Cerebellum (tissue), 4 donors: ENCODE measurements at places on chromosomes 2 and 18.

DNA sequence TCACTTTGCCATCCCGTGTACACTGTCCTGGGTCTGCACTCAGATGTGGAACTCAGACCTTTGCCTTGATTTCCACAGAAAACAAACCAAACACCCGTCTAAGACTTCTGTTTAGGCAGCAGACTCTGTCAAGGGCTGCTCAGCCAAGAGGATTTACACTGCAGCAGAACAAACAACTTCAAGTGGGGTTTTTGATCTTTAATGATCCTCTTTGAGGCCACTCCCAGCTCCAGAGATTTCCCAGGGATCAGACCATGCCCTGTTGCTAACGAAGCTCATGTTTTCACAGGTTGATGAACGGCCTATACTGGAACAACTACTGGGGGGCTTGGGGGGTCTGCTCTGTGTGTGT, 52.5 kb upstream of the LGALSL start:
- no peak for DNase-seq

- DNase-seq = no peak
Observed at GRCh38 chr18:63586431-63586830, 712 bp upstream of the SERPINB13 start.

DNA sequence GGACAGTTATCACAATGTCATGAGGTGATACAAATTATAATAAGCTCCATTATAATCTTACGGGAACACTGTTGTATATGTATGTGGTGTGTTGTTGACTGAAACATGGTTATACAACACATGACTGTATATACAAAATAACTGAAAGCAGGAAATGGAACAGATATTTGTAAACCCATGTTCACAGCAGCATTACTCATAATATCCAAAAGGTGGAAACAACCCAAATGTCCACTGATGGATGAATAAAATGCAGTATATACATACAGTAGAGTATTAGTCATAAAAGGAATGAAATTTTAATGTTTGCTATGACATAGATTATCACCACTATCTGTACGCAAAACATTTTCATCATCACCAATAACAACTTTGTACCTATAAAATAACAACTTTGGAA, 107.3 kb downstream of the USP34 start:
- DNase-seq = no peak

DNA sequence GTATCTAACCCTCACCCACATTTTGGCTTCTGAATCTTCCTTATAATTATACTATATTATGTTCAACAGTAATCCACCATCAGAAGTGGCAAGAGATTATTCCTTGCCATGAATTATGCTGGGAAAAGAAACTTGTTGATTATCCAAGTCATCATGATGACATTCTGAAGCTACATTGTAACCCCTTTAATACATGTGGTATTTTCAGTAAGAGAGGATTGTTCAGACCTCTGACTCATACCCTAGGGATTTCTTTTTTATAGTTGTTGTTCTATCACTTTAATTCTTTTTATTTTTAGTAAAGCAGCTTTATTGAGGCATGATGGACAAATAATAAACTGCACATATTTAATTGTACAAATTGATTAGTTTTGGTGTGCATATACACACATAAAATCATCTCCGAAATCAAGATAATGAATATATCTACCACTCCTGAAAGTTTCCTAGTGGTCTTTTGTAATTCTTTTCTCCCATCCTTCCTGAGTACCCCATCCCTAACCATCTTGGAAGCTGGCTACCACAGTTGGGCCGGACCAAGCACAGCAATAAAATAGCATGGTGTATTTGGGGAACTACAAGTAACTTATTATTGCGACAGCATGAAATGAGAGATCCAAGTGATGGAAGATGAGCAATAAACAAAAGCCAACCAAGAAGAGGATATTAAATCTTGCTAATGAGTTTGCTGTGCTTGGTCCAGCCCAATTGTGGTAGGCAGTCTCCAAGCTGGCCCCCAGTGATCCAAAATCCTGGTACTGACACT, 159.9 kb downstream of the BARD1 start:
- no peak for DNase-seq

DNA sequence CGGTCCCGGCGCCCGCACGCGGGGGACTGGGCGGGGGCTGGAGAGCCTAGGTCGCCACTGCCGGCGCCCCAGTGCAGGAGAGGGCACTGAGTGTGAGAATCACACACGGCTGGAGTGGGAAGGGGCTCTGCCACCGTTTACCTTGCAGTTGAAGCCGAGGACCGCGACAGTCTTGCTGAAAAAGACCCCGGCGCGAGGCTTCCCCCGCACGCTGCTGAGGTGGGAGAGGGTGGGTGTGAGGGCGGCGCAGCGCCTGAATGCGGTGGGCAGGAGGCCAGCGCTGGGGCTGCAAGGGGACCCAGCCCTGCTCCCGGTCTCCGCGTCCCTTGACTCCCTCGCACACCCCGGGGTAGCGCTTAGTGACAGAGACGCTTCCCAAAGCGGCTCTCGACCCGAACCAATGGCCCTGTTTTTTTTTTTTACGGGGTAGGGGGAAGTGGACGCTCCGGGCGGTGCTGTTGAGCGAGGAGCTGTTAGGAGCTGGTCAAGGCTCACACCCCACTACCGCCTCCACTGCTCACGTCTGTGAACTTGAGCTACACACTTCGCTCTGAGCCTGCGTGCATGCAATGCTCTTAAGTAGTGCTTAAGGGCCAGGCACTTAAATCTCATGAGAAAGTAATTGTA, 794 bp downstream of the NOTO start:
- no peak for DNase-seq

DNA sequence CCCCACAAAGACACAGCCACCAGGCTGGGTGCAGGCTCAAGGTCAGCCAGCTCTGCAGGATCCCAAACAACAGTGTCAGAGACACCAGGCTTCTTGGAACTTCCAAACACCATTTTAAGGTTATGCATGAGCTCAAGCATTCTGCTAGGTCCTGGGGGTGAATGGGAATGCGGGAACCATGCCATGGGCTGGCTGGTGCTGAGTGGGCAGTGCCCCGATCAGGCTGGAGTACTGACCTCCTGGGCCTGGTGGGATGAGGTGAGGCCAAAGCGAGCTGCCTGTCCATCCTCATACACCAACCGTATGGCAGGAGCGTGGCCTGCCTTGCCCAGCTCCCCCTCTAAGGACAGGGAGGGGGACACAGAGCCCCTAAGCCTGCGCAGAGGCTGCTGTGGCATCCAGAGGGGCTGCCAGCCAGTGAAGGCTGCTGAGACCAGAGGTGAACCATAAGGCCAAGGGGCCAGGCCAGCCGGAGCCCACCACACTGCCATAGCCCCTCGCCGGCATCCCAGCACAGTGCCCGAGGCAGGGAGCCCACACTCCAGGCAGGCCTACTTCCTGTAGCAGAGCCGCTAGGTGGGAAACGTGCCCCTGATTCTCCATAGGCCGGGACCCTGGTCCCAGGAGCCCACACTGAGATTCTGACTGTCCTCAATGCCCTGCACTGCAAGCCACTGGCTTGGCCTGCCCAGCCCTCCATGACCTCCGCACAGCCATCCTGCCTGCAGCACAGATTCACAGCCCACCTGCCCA, 135.0 kb downstream of the HDAC4 start:
- DNase-seq = no peak

GRCh38 chr2:88657131-88657530, 29.9 kb upstream of the EIF2AK3 start:
- DNase-seq = no peak

- no peak for DNase-seq
Observed at GRCh38 chr2:215583881-215584280, 148.0 kb upstream of the FN1 start.

GRCh38 chr2:34492561-34493455, 893.7 kb upstream of the FAM98A start:
- no peak for DNase-seq

DNA sequence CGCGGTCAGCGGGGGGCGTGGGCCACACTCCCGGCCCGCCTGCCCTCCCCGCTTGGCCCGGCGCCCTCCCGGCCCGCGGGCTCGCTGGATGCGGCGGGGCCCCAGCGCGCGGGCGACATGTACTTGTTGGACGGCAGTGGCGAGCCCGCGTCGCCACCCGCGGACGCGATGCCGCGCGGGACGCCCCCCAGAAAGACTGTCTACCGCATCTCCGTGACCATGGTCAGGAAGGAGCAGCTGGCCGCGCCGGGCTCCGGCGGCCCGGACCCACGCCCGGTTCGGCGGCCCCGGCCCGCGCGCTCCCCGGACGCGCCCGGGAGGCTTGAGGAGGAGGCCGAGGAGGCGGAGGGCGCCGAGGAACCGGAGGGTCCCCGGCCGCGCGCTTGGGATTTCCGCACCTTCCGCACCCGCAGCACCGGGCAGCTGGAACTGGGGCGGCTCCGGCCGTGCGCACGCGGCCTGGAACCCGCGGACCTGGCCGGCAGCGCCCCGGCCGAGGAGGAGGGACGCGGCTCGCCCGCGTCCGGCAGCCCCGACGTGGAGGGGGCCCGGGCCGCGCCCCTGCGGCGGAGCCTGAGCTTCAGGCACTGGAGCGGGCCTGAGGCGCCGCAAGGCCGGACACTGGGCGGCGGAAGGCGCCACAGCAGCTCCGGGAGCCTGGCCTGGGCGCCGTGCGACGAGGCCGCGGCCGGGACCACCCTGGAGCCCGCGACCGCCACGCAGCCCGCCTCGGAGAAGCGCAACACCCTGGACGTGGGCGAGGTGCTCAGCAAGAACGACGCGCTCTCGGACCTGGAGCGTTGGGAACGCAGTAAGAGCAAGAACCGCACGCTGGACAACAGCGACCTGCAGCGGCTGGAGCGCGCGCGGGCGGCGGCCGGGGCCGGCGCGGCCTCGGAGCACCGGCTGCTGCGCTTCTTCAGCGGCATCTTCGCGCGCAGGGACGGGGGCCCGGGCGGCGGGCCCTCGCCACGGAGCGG, 176.4 kb downstream of the AGAP1 start:
- peak; percentile 52 for DNase-seq

- DNase-seq = no peak
Observed at GRCh38 chr18:75057169-75057960, 151.6 kb downstream of the PTGR3 start.

- no peak for DNase-seq
Observed at GRCh38 chr18:8962855-8963635, 139.5 kb upstream of the NDUFV2 start.

GRCh38 chr2:161580426-161580825, 43.8 kb upstream of the SLC4A10 start:
- no peak for DNase-seq

- DNase-seq = no peak
Observed at GRCh38 chr2:177799531-177799930, 273.0 kb downstream of the PDE11A start.

DNA sequence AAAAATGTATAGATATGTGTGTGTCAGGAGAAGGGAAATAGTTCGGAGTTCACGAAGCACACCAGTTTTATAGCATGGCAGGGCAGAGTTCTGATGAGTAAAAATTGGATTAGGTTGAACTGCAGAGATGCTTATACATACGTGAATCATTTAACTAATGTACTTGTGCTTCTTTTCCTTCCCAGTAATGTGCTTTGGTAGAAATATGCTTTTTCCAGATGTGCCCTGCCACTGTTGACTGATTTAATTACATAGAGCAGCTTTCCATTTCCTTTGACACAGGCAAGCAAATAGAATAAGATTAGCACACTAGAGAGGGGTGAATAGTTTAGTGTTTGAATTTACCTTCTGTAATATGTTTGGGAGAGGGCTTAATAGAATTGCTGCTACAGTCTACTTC, 28.9 kb upstream of the ARMC9 start:
- DNase-seq = no peak

DNA sequence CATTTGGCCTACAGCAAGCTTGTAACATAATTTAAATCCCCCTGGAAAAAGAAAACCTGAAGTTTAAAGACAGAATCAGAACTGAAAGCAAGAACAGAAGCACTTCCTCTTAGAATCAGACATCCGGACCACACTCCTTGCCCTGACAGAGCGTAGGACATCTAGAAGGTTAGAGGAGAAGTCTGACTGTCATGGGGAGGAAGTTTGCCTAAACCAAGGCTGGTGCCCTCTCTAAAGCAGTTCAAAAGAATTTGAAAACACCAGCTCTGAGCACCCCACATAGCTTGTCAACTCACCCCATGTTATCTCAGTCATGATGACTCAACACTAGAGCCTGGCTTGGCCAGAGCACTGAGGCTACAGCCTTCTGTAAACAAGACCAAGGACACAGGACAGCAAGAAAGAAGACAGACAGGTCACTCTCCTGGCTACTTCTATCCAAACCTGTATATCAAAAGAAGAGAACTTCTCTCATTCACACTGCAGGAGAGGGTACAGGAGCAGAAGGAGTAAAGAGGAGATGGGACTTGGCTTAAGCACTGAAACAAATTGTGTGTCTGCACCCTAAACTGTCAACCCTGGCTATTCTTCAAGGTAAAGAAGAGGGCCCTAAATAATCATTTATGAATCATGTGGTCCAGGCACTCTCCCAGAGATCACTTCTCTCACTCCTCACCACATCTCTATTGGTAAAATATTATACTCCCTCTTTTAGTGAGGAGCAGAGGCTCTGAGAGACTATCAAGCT, 198.6 kb downstream of the MEMO1 start:
- DNase-seq = no peak

DNA sequence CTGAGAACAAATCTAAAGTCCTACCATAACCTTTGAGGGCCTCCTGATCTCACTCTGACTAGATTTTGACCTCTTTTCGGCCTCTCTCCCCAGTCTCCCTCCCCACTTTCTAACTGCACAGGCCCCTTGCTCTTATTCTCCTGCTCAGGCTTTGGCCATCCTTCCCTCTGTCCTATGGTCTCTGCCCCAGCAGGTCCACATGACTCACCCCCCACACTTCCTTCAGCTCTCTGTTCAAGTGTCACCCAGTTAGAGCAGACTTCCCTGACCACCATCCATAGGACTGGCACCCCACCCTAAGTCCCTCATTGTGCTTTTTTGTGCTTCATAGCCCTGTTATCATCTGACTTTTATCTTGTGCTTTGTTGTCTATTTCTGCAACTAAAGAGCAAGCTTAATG, 41.2 kb upstream of the NT5C1B start:
- DNase-seq = no peak

DNA sequence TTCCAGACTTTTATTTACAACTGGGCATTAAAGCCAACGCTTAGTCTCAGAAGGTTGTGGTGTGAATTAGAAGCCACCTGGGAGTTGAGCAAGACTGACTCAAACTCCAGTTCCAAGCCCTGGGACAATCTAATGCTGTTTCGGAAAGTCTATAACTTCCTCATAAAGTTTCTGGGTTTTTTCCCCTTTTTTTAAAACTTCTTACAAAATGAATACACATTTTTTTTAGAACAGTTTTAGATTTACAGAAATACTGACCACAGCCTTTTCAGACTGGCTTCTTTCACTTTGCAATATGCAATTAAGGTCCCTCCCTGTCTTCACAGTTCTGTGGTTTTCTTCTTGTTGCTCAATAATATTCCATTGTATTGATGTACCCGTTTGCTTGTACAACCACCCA, 115.9 kb upstream of the TWIST2 start:
- no peak for DNase-seq

- no peak for DNase-seq
Observed at GRCh38 chr2:102005989-102006885, 14.5 kb downstream of the IL1R2 start.

DNA sequence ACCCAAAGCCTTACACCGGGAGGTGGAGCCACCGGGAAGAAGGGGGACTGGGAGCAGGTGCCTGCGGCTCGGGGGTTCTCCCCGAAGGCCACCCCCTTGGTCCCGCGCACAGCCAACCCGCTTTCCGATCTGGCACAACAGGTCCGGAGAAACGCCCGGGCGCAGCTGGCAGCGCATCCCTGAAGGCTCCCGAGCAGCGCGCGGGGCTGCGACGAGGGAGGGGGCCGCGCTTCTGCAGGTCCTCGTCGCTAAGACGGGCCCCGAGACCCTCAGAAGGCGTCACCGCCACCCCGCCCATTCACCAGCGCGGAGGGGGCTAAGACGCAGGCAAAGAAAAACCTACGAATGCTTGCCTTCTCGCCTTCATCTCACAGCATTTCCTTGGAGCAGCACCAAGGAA, 1.8 kb downstream of the CBLN2 start:
- DNase-seq = no peak

GRCh38 chr2:204353823-204354222, 191.5 kb upstream of the PARD3B start:
- no peak for DNase-seq
